ENCODE measurements at places on chromosomes 5 and 9.

- DNase-seq, result no peak
Observed at GRCh38 chr5:96978812-96979449, 43.1 kb downstream of the LNPEP start.

- DNase-seq, result no peak
Observed at GRCh38 chr5:102666164-102666946, 88.8 kb upstream of the PAM start.

DNA sequence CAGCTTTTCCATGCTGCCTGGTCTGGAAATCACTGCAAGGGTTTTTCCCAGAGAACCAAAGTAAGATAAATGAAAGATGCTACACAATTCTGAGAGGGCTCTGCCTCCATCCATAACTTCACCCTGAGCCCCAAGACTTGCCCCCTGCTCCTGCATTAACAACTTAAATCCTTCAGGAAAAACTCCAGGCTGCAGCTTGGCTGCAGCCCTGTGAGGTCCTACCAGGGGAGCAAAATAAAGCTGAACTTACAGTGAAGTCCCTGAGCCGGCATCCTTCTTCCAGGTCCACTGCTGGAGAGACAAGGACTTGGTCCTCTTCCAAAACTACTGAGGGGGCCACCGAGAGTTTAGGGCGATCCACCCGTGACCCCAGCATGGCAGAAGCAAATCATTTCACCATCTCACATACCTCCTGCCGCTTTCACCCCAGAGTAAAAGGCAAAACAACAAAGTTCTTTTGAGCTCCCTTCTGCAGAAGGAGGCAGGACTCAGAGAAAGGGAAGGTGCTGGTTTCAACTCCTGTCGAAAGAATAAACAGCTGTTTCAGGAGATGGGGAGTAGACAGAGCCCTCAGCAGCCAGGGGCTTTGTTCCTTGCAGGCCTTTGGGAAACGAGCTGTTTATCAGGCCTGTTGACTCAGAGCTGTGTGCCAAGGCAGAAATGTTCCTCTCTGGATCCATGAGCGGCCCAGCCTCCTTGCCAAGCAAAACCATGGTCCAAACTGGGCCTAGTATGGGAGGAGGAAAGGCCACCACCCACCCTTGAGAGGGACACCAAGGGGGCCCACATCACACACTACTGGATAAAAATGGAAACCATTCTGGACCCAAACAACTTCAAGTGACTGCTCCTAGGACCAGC is 20.6 kb downstream of the GGTA1 start:
- no peak for DNase-seq

DNA sequence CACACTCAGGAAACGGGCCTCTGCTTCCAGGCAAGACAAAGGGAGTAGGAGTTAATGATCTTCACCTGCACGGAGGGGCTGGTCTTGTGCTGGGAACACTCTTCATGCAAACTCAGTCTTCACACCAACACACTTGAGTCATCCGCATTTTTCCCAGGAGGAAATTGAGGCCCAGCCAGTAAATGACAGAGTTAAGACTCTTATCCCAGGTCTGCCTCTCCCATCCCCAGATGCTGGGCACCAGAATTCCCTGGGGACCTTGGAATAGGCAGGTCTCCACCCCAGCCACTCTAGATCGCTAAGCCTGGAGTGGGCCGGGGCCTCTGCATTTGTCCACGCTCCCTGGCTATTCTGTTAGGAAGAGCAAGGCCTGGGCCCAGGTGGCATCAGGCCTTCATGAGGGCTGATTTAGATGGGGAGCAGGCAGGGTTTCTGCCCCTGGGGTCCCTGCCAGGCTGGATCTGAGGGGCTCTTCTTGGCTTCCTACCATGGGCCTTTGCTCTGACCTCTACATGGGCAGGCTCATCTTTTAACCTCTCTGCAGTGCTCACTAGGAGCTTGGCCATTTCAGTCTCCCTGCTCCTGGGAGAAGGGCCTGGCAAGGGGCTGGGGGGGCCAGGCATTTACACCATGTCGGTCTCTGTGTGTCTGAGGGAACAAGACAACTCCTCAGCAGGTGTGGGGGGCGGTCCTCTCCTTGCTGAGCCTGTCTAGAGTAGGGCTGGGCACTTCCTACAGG is 77.3 kb downstream of the AMBP start:
- DNase-seq, result no peak

- DNase-seq, result no peak
Observed at GRCh38 chr5:57902095-57902494, 419.5 kb upstream of the ACTBL2 start.

DNA sequence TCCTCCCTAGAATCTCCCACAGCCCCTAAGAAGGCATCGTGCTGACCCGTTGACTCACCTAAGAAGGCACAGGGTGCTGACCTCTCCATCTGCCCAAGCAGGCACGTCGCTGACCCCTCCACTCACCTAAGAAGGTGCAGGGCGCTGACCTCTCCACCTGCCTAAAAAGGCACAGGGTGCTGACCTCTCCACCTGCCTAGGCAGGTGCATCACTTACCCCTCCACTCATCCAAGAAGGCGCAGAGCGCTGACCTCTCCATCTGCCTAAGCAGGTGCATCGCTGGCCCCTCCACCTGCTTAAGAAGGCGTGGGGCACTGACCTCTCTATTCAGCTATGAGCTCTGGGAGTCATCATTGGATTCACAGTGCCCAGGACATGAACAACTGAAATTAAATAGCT is 54.4 kb upstream of the FCN1 start:
- no peak for DNase-seq

GRCh38 chr5:78025540-78025939 is 249.4 kb upstream of the TBCA start:
- no peak for DNase-seq

DNA sequence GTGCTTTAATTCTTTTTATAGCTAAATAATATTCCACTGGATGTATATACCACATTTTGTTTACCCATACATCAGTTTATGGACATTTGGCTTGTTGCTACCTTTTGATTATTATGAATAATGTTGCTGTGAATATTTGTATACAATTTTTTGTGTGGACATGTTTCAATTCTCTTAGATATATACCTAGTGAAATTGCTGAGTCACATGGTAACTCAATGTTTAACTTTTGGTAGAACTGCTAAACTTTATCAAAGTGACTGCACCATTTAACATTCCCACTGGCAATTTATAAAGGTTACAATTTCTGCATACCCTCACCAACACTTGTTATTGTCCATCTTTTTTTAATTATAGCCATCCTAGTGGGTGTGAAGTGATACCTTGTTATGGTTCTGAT is 22.1 kb downstream of the IL31RA start:
- no peak for DNase-seq

DNA sequence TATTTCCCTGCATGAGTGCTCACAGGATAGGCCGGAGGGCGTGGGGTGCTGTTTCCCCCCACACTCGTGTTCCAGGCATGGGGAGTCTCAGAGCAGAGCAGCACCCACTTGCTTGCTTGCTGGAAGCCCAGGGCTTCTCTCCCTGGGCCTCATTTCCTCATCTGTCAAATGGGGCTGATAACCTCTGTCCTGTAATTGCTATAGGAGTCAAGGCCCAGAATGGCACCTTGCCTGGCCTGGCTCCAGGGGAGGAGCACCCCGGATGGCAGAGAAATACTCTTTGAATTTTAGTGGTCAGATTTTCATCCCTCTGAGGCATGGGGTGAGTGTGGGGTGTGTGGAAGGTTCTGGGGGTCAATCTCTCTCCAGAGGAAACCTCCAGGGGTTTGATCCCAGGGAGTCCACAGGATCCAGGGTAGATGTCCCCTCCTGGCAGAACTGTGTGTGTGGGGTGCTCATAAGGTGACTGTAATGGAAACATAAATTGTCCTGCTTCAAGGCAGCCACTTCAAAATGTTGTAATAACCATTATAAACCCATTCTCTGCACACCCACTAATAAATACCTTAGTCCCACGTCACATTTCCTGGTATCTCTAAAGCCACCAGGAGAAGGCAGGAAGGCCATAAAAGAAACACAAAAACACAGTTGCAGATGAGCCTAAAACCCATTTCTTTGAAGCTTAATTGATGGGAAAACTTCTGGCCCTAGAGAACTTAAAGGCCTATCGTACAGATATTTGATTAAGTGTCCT is 272.2 kb downstream of the FSTL4 start:
- no peak for DNase-seq

DNA sequence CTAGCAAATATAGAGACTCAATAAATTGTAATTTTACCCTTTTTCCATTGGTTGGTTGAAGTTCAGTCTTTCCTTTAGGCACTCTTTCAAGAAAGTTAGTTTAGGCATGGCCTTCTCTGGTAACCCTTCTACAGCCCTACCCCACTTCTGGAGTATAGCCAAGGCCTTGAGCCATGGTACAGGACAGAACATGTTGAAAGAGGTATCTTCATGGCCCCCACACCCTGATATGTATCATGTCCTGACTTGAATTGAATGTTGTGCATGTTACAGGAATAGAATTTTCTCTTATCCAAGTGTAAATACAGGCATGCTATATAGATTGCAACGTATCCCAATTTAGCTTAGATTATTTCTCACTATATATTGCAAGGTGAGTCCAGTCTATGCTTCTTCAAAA is 175.6 kb downstream of the CD180 start:
- DNase-seq, result no peak

DNA sequence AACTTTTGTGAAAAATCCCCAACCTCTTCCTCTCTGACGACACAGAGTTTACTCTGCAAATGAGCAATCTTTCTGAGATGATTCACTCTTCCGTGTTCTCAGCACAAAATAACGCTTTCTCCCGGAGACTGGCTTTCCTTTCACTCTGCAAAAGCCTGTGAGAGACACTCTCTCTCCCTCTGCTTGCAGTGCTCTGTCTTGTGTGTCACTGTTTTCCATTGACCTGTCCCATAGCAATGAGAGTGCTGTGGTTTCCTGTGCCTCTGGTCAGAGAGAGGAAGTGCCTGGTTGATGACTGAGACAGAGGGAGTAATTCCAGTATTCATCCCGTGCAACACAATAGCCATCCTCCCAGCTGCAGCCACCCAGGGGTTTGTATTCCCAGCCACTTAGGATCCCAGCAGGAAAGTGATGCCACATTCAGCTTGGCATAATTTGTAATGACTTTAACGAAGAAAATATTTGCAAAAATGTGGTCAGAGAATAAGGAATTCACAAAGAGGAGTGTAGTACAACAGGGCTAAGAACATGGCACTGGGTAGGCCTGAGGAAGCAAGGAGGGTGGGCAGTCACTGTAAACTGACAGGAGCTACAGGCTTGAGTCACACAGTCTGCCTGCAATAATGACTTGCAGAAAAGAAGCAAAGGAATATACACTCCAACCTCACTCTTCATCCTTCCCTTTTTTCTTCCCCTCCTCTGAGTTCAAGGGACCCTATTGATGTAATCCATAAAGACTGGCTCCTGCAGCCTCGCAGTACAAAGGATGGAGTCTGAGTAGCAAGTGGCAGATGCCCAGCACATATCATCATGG is 463.5 kb upstream of the RGMB start:
- peak; percentile 90 for DNase-seq

DNA sequence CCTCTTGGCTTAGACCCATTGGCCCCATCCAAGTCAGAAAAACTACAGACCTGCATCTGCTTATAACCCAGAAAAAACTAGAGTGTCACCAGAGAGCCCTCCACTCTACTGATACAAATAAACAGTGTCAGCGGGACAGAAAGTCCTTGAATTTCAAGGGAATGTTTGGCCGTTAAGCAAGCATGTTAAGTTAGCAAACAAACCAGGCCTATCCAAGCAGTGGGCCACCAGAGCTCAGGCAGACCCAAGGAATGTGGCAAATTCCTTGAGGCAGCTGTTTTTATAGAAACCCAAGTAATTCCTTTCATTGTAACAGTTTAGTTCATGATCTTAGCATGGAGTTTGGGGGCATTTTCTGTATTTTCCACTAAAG is 70.9 kb downstream of the PRLR start:
- DNase-seq, result no peak

DNA sequence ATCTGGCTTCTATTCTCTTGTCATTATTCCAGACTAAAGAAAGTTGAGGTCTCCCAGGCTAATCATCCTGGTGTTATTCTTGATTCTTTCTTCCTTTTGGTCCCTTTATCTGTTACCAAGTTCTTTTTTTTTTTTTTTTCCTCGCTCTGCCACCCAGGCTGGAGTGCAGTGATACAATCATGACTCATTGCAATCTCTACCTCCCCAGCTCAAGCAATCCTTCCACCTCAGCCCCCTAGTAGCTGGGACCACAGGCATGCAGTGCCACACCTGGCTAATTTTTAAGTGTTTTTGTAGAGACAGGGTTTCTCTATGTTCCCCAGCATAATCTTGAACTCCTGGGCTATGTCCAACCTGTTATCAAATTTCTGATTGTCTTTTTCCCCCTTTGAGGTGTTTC is 126.6 kb upstream of the DHFR start:
- DNase-seq, result no peak

GRCh38 chr9:5884191-5884590 is 6.5 kb upstream of the MLANA start:
- no peak for DNase-seq

DNA sequence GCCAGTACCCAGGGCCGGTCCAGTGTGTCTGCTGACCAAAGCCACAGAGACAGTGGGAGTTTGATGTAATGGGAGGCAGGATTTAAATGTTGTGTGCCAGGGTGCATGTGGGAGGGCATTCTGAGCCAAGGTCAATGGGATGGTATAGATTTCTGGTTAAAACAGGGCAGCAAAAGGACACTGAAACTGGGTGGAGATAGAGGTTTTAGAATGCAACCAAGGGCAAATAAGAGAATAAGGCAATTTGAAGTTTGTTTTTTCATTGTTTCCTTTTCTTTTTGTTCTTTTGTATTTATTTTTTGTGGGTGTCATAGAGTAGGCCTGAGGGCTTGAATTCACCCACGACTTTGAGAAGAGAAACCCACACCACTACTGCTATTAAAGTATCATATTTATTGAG is 65.5 kb upstream of the CLINT1 start:
- DNase-seq, result no peak

DNA sequence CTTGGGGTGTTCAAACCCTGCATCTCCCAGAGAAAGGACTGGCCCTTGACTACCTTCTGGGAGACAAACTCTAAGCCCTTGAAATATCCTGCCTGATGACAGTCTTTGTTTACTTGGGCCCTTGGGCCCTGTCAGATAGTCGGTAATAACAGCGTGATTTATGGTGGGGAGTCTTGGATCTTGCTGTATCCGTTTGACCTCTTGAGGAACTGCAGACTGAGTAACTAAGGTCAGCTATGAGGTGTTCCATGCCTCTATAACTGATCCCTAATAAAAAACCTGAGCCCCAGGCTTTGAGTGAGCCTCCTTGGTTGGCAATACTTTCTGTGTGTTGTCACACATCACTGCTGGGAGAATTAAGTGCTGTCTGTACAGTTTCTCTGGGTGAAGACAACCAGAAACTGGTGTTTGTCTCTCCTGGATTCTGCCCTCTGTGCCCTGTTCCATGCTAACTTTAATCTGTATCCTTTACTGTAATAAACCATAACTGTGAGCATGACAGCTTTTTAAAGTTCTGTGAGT is 56.2 kb upstream of the ANKRD33B start:
- DNase-seq, result no peak
